ENCODE measurements at places on chromosomes 5 and 9. TPM values are rescaled to one million over a fixed set of nuclear protein-coding genes. Genes with fewer than 3 reads are reported as not detected.

The RAD1 gene
- 42.0 TPM for total RNA-seq

The PGM5 gene
- 54.2 TPM for total RNA-seq

The SH3TC2 gene
- total RNA-seq, result 1.8 TPM

The TXNDC8 gene
- total RNA-seq, result not detected

The DRD1 gene
- not detected for total RNA-seq

The ACOT12 gene
- total RNA-seq, result 1.3 TPM

The IFNK gene
- not detected for total RNA-seq

The MORN5 gene
- total RNA-seq, result 1.6 TPM

The GNA14 gene
- 21.1 TPM for total RNA-seq

The SMU1 gene
- 28.1 TPM for total RNA-seq

The NUTM2F gene
- not detected for total RNA-seq

The HOMER1 gene
- 17.4 TPM for total RNA-seq

The FAM221B gene
- total RNA-seq, result not detected

The ABCA2 gene
- 39.4 TPM for total RNA-seq

The GKAP1 gene
- total RNA-seq, result 6.5 TPM

The TRAF1 gene
- 5.2 TPM for total RNA-seq

The ISL1 gene
- total RNA-seq, result not detected

The ESM1 gene
- 17.0 TPM for total RNA-seq

The CNTNAP3 gene
- 9.2 TPM for total RNA-seq

The AHRR gene
- 6.4 TPM for total RNA-seq

The PCDHA1 gene
- total RNA-seq, result 0.12 TPM

The FOXD4L4 gene
- 0.06 TPM for total RNA-seq

The RNF14 gene
- total RNA-seq, result 58.0 TPM

The GPX8 gene
- 38.3 TPM for total RNA-seq

The KIF12 gene
- total RNA-seq, result 101 TPM

The STPG3 gene
- not detected for total RNA-seq

The PDE6A gene
- 0.06 TPM for total RNA-seq

The NRARP gene
- total RNA-seq, result 10.1 TPM

The CD14 gene
- 81.6 TPM for total RNA-seq

The TMEM232 gene
- 7.3 TPM for total RNA-seq

The ZNF883 gene
- total RNA-seq, result 6.5 TPM

The KLF4 gene
- total RNA-seq, result 17.3 TPM

The RNF224 gene
- total RNA-seq, result 0.70 TPM

The PCDHB8 gene
- total RNA-seq, result 2.6 TPM

The GARIN3 gene
- not detected for total RNA-seq

The BTNL3 gene
- total RNA-seq, result not detected

The TTC23L gene
- 1.6 TPM for total RNA-seq

The SEMA4D gene
- 53.8 TPM for total RNA-seq

The IFNA7 gene
- total RNA-seq, result not detected

The N4BP3 gene
- 8.6 TPM for total RNA-seq

The KCNIP1 gene
- total RNA-seq, result 4.7 TPM

Data from metanephros (tissue), 2 donors.